ENCODE measurements at places on chromosomes 2 and 18. TPM values are rescaled to one million over a fixed set of nuclear protein-coding genes. Genes with fewer than 3 reads are reported as not detected.

ZNF521 gene
- polyA plus RNA-seq = 7.8 TPM

CCBE1 gene
- 33.6 TPM for polyA plus RNA-seq

SMPD4 gene
- 37.4 TPM for polyA plus RNA-seq

KIDINS220 gene
- polyA plus RNA-seq = 23.4 TPM

BOLL gene
- not detected for polyA plus RNA-seq

TBR1 gene
- polyA plus RNA-seq = not detected

VAMP8 gene
- 1.0 TPM for polyA plus RNA-seq

AQP12B gene
- not detected for polyA plus RNA-seq

PTPRN gene
- 29.2 TPM for polyA plus RNA-seq

COL4A3 gene
- polyA plus RNA-seq = 0.70 TPM

ABCB11 gene
- polyA plus RNA-seq = not detected

CASP10 gene
- 2.8 TPM for polyA plus RNA-seq

FBXO41 gene
- polyA plus RNA-seq = 0.44 TPM

UGT1A3 gene
- not detected for polyA plus RNA-seq

MYO1B gene
- 126 TPM for polyA plus RNA-seq

GGCX gene
- polyA plus RNA-seq = 62.7 TPM

UGT1A7 gene
- not detected for polyA plus RNA-seq

PSTPIP2 gene
- polyA plus RNA-seq = 6.7 TPM

LYPD6 gene
- 2.6 TPM for polyA plus RNA-seq
